ENCODE measurements at places on chromosomes 1 and 21.
A peak's percentile ranks its signal among the peaks of the same experiment; 100 is the strongest.

- DNase-seq = no peak
Observed at GRCh38 chr1:214952648-214953047, 129.9 kb upstream of the KCNK2 start.

DNA sequence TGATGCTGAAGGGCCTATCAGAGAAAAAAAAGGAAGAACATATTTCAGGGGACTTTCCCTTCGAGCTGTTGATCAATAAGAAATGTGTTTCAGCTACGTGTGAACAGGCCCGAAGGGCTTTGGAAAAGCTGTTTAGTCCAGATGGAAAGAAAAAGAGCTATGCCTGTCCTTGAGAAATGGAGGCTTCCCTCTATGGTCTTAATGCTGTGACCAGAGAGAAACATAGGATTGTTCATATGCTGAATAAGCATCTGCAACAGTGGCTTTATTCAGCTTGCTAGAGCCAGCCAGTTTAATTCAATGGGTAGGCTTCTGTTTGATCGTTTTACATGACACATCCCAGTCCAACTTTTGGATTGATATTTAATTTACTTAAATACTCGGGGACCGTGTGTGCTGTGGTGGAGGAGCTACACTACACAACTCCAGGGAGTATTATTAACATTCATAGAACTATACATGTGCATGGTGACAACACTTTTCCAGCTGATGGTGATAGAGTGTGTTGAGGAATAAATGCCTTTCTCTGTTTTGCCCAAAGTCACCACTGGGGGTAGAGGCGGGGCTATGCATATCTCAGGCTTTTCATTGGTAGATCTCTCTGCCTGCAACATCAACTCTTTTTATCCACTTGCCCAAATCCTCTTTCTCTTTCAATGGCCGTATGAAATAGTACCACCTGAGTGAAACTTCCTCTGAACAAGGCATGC is 106.7 kb upstream of the C8B start:
- no peak for DNase-seq

- no peak for DNase-seq
Observed at GRCh38 chr21:38888991-38889561, 83.3 kb downstream of the ETS2 start.

- no peak for DNase-seq
Observed at GRCh38 chr1:29931477-29932175, 695.3 kb downstream of the PTPRU start.

GRCh38 chr1:107195476-107195875 is 54.6 kb downstream of the NTNG1 start:
- no peak for DNase-seq

DNA sequence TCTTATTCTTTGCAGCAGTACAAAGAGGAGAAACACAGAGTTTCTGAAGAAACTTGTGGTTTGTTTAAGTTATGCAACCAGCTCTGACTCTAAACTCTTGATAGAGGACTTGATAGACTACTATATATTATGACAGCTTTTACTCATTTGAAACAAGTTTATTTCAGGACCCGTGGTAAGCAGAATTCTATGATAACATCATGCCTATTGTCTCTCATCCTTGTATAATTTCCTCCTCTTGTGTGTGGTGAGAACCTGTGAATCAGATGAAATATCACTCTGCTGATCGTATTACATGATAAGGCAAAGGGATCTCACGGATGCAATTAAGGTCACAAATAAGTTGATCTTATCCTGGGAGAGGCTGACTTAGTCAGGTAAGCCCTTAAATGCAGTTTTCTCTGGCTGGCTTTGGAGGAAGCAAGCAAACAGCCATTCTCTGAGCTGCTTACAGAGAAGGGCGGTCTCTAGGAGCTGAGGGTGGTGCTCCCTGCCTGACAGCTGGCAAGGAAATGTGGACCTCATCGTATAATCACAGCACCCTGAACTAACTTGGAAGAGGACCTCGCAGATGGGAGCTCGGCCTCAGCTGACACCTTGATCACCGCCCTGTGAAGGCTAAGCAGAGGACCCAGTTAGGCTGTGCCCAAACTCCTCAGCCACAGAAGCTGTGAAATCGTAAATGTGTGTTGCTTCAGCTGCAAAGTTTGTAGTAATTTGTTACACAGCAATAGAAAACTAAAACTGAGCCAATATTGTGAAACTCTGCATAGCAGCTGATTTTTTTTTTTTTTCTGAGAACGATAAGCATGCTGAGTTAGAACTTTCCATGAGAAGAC is 151.1 kb upstream of the DPT start:
- DNase-seq = no peak

- no peak for DNase-seq
Observed at GRCh38 chr1:14486401-14487201, 111.9 kb upstream of the KAZN start.

GRCh38 chr1:218971156-218971555 is 202.5 kb upstream of the LYPLAL1 start:
- DNase-seq = no peak

GRCh38 chr21:40053007-40053406 is 185.8 kb downstream of the PCP4 start:
- no peak for DNase-seq

GRCh38 chr1:177490036-177490639 is 319.4 kb downstream of the BRINP2 start:
- no peak for DNase-seq

DNA sequence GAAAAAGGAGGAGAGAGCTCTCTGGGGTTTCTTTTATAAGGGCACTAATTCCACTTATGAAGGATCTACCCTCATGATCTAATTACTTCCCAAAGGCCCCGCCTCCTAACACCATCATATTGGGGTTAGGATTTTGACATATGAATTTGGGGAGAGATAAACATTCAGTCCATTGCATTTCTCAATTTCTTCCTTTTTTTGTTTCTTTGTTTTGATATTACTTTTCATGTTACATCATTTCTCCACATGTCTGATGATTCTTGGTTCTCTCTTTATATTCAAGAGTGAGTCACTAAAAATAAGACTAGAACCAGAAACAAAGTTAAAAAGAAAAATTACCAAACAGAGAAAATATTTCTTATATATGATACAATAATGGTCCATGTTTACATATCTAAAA is 63.2 kb upstream of the DUSP10 start:
- no peak for DNase-seq

DNA sequence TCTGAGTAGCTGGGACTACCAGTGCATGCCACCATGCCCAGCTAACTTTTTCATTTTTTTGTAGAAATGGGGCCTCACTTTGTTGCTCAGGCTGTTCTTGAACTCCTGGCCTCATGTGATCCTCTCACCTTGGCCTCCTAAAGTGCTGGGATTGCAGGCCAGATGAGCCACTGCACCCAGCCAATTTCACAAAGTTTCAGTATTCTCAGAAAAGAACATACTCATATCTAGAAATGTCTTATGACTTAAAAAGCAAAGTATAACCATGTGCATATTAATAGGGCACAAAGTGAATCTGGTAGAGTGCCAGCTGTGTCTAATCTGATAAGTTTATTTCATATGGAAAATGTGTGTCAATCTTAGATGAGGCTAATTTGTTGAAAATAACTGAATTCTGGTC is 87.5 kb upstream of the CACYBP start:
- no peak for DNase-seq

DNA sequence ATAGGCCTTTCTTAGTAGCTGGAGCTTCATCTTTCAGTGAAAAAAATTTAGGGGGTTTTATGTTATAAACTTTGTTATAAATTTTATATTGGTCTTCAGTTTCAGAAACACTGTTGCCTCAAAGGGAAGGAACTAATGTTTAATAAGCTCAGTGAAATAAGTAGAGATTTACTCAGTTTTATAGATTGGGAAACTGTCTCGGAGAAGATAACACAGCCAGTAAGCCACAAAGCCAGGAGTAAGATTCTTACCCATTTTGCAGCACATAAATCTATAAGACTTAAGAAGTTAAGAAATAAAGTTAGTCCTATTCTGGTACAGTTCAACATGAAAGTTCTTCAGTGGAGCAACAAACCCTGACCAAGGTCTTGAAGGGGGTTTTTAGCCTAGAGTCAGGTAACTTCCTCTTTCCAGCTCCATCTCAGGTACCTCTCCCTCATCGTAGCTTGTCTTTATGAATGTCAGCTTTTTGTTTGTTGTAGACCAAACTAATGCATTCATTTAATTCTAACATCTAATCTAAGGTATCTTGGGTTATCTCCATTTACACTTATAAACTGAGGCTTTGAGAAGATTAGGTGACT is 3.3 kb downstream of the KPNA6 start:
- DNase-seq = no peak

- DNase-seq = no peak
Observed at GRCh38 chr1:30915491-30916230, 7.1 kb upstream of the SDC3 start.

DNA sequence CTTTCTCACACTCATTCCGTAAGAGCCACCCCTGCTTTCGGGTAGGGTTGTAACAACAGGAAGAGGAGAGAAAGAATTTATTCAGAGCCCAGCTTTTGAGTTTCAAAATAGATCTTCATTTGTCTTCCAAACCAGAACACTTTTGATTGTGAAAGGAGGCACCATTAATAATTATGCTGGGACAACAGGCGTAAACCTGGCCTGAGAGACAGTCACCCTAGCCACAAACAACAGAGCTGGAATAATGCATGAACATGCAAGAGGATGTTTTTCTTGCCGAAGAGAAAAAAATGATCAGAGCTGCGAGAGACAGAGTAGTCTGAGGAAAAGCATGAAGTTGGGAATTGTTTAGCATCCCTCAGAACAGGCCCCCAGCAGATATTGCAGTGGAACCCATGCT is 18.5 kb upstream of the GREM2 start:
- DNase-seq = no peak

GRCh38 chr1:7932524-7933138 is 8.0 kb downstream of the TNFRSF9 start:
- DNase-seq = no peak

DNA sequence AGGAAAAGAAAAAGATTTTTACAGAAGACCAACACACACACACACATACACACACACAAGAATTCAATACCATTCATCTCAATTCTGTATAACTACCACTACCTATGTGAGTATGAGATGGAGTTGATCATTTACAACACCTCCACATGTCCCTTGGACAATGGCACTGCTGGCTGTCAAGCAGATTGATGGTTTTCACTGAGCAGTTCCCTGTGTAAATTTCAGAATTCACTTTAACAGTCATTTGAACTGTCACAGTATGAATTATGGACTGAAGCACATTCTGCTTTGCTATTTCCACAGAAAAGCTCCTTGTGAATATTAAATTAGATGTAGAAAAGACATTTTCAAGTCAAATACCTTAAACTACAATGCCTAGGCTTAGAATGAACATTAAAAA is 14.3 kb downstream of the KCNT2 start:
- DNase-seq = no peak

DNA sequence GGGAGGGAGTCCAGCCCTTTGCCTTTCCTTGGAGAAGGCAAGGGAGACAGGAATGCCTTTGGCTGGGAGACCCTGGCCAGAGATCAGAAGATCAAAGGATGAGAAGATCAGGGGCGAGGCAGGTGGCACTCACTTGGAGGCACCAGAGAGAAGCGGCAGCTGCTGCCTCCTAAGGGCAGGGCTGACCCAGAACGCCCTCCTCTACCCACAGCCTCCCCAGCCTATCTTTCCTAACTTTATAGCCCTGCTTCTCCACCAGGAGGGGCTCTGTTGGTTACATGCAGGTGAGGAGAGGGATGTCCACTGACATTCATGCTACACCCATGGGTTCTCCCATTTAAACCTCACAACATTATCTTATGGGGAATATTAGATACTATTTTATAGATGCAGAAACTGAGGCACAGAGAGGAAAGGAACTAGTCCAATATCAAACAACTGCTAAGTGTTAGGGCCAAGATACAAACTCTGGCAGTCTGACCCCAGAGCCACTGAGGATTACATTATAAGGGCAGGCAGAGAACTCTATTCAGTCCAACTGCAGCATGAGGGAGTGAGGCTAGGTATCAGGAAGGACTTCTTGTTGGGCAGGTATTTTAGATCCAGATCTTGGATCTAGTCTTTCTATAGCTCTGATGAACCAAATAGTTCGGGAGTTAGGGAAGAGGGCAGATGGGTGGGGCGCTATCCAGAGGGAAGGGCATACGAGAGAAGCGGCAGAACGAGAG is 19.9 kb downstream of the LGR6 start:
- no peak for DNase-seq

GRCh38 chr1:234586892-234587485 is 23.0 kb downstream of the IRF2BP2 start:
- DNase-seq = no peak

DNA sequence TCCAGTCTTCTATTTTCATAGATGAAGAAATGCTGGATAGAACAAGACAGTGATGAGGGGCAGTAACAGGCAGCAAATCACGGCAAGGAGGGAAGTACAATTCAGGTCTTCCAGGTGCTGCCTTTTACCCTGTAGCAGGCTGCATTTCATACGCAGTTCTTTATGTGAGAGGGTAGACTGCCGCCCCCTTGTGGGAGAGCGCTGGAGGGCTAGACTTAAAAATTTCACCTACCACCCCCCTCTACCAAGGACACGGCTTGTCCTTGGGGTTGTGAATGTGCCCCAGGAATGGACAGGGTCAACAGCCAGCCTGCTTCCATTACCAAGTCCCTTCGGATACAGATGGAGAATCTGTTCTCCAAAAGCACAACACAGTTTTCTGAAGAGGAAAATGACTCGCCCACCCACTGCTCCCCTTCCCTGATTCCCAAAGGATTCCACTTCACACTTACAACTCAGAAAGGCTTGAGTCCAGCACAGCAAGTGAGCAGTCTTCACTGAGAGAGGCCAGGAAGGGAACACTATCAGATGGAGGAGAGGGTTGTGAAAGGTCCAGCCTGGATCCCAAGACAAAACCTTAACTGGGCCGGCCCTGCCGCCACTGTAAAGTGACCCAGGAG is 7.4 kb downstream of the WDR77 start:
- DNase-seq = peak; percentile 24

DNA sequence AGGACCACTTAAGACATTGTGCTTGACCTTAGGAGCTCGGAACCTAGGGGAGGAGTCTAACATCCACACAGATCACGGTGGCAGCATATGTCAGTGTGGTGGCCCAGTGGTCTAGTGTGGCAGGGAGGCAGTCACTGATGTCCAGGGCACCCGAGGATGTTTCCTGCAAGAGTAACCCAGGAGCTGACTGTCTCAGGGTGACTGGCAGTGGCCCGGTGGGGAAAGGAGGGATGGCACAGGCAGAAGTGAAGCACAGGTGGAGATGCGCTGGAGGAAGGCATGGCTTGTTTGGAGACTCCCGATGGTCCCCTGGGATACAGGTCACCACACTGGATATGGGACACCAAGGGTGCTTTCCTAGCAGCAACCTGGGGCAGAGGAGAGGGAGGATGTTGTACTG is 16.3 kb downstream of the CHIT1 start:
- DNase-seq = no peak

DNA sequence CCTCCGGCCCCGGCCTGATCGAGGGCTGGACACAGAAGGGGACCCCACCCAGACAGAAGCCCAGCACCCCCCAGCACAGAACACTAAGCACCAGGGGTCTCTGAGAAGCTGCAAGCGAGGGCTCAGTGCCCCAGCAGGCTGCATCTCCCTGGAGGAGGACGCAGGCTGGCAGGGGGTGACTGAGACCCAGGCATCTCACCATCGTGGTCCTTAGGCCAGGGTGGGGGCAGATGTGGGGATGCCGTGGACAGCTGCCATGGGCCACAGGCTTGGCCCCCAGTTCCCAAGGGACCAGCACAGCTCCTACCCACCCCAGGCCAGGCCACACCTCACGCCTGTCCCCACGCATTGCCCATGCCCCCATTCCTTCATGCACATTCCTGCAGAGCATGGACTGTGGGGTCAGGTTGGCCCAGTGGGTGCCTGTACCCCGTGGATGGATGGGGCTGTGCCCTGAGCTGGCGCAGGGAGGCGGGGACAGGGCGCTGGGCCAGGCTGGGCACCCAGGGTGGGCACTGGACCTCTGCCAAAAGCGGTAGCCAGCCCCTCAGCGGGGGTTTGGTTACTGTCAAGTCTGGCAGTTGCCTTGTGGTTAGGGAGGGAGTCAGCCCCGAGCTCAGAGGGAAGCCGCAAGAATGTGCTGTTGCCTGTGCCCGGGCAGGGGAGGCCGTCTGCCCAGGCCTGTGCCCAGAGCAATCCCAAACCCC is 61.5 kb downstream of the ARHGEF16 start:
- DNase-seq = no peak

Measured in stimulated activated CD4-positive, alpha-beta T cell treated with anti-CD3 and anti-CD28 coated beads, TNF-alpha, amount 100 ng/mL, for 1 hour (primary cell).